ENCODE measurements at places on chromosomes 13 and 19. TPM values are rescaled to one million over a fixed set of nuclear protein-coding genes. Genes with fewer than 3 reads are reported as not detected.

- no peak for DNase-seq
Measured at GRCh38 chr19:617551-618246, 15.6 kb downstream of the POLRMT start.

DNA sequence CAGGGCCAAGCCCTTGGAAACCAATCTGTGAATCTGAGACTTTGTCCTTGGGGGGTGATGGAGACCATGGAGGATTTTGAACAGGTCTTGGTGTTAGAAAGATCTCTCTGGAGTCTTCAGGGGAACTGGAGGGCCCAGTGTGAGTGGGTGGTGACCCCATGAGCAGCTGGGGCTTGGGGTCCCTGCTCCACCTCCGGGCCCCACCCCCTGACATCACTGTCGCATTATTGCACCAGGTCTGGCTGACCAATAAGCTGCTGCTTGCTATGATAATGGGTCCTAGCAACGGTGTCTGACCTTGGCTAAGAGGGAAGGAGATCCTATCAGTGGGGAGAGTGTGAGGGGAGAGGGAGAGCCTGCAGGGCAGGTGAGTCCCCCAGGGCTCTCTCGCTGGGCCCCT lies at the start of gene IRGC:
Gene IRGC (plus strand): TSS at position 301 of the 400 bp plus-strand sequence. CDS start 2,483 bp downstream, outside the sequence.
- no peak for DNase-seq

DNA sequence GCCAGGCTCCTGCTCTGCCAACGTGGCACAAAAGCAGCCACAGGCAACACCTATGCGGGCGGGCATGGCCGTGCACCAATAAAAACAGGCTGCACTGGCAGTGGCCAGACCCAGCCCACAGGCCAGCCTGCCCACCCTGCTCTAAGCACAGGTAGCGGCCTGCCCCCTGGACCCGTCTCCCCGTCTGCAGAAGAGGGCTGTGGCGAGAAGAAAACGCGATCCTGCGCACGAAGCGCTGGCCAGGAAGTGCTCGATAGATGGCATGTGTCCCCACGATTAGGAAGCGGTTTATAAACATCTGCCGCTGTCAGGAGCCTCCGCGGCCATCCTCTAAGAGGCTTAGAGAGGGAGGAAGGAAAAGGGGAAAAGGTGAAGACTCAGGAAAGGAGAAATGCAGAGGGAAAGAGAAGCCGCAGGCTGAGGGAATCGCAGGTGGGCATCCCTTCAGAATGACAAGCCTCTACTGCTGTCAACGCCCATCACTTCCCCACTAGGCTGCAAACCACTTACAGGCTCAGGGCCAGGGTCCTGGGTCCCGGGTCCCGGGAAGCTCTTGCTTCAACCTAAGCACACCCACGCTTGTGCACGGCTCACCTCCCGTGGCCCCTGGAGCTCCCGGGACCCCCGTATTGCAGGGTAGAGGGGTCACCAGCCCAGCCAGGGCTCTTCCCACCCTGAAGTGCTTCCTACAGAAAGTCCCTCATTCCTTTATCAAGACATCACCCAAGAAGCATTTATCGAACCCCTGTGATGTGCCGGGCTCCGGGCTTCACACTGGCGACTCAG lies 10.5 kb downstream of the MLLT1 start:
- no peak for DNase-seq

DNA sequence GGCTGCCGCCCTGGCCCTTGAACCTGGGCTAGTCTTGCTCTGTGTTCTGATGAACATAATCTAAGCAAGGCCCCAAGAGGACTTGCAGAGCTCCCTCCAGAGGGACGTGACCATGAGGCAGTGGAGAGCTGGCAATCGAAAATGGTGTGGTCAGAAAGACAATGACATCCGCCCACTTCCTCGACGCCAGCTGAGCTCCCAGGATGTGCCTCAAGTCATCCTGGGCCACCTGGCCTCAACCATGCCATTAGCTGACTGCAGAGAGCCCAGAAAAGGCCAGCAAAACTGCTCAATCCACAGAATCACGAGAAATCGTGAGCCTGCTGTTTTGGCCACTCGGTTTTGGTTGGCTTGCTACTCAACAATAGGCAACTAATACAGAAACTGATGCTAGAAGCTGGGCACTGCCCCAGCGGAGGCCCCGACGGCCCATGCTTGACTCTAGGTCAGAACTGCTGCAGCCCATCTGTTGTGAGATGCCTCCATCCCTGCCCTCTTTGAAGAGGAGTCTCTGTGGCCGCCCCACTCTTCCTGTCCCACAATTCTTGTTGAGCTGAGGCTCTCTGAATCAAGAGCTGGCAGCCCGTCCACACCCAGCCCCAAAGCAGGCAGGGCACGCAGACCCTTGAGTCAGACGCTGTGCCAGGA lies 53.3 kb downstream of the STK24 start:
- DNase-seq = no peak

Gene ACOD1
- not detected for total RNA-seq

Gene SERPINE3
- total RNA-seq = not detected

Gene SPIB
- not detected for total RNA-seq

All from Right ventricle myocardium inferior (tissue), 1 donor.